ENCODE measurements at places on chromosomes 7 and 10. TPM values are rescaled to one million over a fixed set of nuclear protein-coding genes. Genes with fewer than 3 reads are reported as not detected.

Gene COL17A1
- total RNA-seq = 0.23 TPM

Gene OR13A1
- total RNA-seq = not detected

Gene ANKRD30A
- total RNA-seq = not detected

Gene ZNF239
- 6.9 TPM for total RNA-seq
